ENCODE measurements at places on chromosomes 1 and 21. TPM values are rescaled to one million over a fixed set of nuclear protein-coding genes. Genes with fewer than 3 reads are reported as not detected.

Gene REN
- total RNA-seq, result not detected

Gene RNU1-3
- 2,189 TPM for total RNA-seq

Gene CENPS
- 18.8 TPM for total RNA-seq

Gene S100A6
- total RNA-seq, result 174 TPM

Gene SRP9
- 232 TPM for total RNA-seq

Gene CBS
- 45.6 TPM for total RNA-seq

Measured in activated CD4-positive, alpha-beta T cell treated with anti-CD3 and anti-CD28 coated beads, Interleukin-2, amount 10 ng/mL, durations not matched to agents 24 days and 14 days (primary cell).